ENCODE measurements at places on chromosomes 7 and 10.

DNA sequence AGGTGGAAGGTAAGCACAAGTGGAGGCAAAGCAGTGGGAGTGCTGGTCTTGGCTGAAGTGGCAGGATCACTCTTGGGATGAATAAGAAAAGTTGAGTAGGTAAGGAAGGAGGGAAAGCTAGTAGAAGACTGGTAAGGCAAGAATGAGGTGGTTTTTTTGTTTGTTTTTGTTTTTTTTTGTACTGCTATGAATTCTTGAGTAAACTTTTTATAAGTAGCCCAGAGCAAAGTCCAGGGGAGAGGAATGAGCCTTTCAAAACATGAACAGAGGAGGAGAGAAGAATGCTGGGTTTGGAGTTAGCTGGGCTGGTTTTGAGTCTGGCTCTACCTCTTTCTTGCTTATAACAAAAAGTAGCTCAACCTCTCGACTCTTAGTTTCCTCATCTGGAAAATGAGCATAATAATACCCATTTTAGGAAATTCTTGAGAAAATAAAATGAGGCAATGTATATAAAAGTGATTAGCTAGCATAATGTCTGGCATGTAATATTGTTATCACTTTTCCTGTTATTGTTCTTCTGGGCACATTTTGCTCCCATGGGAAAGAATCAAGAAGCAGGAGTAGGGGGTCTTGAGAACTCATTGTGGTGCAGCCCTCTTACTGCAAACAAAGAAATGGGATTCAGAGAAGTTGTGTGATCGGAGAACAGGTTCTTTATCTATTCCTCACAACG lies 24.1 kb upstream of the LRRC17 start:
- no peak for DNase-seq

DNA sequence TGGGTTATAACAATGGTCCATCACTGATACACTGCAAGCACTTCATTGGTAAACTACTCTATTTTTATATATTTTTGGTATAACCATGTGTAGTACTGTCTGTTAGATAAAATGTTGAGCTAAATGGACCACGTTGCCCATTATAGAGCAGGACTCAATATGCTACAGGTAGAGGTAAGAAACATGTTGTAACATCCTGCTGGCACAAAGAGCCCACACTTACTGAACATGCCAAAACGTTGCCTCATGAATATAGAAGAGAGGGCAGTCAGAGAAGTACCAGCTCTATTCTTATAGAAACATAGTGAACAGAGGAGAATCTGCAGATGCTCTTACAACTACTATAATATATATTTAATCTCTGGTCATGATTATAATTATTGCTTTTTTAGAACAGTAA lies 18.4 kb upstream of the MET start:
- DNase-seq: no peak

GRCh38 chr10:93416824-93417223 lies 65.3 kb downstream of the MYOF start:
- DNase-seq: no peak

- no peak for DNase-seq
Measured at GRCh38 chr7:118186501-118186900, 2.5 kb downstream of the LSM8 start.

DNA sequence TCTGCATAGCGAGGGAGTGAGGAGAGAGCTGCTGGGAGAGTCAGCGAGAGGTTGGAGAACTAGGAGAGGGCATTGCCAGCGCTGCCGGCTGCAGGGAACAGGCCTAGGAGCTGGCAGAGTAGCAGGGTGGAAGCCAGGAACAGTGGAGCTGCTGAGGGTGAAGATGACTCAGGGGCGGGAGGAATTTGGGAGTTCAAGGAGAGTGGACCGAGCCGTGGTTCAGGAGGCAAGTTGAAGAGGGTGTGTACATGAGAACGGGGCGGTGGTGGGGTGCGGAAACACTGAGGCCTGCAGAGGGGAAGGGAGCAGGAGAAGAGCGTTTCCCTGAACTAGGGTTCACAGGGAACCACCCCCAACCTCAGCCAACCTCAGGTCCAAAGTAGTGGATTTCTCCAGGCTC lies 31.5 kb downstream of the HIF1AN start:
- no peak for DNase-seq

Data from DMS 273 treated with DMSO at 0.1 percent for 48 hours (cell line).